ENCODE measurements at places on chromosomes 6 and 20. TPM values are rescaled to one million over a fixed set of nuclear protein-coding genes. Genes with fewer than 3 reads are reported as not detected.

DNA sequence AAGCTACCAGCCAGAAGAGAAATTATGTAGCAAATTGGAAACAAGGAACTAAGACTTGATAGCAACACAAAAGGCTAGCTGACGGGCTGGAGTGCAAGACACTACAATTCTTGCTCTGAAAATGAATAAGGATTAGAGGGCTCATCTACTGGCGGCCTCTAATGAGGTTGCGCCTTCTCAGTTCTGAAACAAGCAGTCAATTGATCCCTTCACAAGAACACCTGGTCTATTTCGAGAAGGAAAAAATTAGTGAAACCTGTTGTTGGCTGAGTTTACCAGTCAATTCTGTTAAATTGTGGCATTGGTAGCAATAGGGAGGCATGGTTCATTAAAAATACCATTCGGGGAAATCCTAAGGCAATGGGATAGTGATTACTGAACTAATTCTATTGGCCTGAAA lies 74.8 kb upstream of the JARID2 start:
- no peak for DNase-seq

GRCh38 chr6:112054555-112055190 lies 769 bp downstream of the CCN6 start:
- no peak for DNase-seq

DNA sequence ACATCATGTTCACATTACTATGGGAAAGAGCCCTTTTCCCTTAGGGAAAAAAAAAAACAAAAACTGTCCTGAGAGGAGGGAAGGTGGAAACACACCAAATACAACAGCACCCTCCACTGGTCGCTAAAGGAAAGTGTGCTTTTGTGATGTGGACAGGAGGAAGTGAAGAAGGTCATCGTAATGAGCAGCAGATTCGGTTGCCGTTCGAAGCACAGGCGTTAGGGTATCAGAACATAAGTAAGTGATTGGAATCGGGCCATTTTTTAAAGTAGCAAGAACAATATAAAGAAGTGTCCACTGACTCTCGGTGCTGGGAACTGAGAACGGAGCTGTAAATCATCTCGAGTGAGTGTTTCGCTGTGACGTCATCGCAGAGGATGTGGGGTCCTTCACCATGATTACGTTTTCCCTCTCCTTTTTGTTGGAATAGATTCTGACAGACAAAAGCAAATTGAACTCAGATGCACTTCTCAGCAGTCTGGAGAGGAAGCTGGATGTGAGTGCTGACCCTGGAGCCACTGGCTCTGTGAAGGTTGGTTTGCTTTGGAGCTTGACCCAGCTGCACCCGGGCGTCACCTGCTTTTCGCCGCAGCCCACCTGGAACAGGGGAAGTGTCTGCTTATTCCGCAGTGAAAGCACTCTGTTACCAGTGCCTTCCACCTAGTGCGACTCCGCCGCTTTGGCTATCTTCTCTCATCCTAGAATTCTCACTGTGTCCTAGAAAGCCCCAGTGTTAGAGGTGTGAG lies 203.6 kb upstream of the GMDS start:
- DNase-seq, result no peak

DNA sequence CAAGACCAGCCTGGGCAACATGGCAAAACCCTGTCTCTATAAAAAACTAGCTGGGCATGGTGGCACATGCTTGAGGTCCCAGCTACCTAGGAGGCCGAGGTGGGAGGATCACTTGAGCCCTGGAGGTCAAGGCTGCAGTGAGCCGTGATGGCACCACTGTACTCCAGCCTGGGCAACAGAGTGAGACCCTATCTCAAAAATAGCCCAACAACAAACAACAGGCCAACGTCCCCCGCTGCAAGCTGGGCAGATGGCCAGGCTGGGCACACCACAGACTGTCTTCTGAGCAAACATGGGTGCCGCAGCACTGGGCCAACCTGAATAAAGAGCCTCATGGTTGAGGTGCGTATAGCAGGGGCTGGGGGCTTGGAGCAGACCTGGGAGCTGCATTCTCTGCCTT lies 46.6 kb upstream of the SRF start:
- DNase-seq, result no peak

GRCh38 chr20:34947336-34947735 lies 8.3 kb downstream of the GSS start:
- DNase-seq, result no peak

DNA sequence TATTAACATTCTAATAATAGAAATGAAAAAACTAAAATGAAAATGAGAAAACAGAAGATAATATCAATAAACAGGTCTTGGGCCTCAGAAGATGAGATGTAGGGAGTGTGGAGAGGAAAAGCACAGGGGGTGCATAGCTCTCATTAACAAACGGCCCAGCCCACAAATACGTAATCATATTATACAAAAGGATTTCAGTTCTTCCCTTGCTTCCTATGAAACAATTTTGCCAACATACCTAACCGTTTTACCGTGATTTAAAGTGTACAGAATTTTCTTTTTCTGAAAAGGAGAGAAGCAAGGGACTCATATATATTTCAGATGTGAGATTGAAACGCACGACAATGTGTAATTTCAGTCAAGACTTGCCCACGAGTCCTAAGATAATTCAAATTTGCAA lies 136.0 kb downstream of the HFE start:
- DNase-seq, result peak; percentile 28

CARMIL1 gene
- 25.2 TPM for total RNA-seq

- no peak for DNase-seq
Measured at GRCh38 chr20:36268440-36269342, 32.4 kb downstream of the AAR2 start.

PTPRT gene
- not detected for total RNA-seq

DNA sequence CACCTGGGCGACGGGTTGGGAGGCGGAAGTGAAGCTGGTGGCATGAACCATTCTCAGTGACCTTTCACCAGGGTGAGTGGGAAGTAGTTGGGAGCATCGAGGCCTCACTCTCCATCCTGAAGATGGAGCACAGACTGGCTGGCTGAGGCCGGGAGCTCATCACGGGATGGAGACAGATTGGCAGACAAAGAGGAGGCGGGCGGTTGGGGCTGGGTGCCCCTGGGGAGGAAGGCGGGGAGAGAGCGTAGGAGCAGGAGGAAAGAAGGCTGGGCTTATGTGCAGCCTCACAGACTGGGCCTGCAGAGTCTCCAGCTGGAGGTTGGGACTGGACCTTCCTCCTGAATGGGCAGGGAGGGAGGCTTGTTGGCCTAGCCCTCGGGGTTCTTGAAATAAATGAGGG lies 44.2 kb upstream of the SCRT2 start:
- no peak for DNase-seq

- no peak for DNase-seq
Measured at GRCh38 chr20:14644306-14645097, 307.1 kb upstream of the FLRT3 start.

TGM2 gene
- 41.2 TPM for total RNA-seq

GRCh38 chr20:46148313-46149208 lies 30.4 kb downstream of the CD40 start:
- no peak for DNase-seq

ZFAND3 gene
- total RNA-seq, result 22.8 TPM

- DNase-seq, result no peak
Measured at GRCh38 chr20:45344168-45344860, 3.9 kb downstream of the SDC4 start.

CCDC170 gene
- 0.41 TPM for total RNA-seq

ZNF311 gene
- 3.3 TPM for total RNA-seq

- DNase-seq, result no peak
Measured at GRCh38 chr6:112563368-112563767, 216.2 kb downstream of the RFPL4B start.

DNA sequence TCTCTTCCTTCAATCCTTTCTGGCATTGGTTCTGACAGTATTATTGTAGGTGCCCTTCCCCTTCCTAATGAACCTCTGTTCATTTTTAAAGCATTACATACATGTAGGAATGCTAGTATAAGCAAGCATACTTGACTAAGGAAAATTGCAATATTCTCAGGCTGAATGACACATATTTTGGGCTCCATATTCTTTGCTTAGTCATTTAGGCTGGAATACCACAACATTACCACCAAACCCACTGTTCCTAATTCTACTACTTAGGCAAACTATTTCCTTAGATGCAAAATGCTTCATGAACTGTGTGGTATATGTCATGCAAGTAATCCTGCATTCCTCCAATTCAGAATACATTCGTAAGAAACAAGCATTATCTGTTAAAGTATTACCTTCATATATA lies 113.9 kb downstream of the PRDM1 start:
- DNase-seq, result peak; percentile 87

GRCh38 chr6:39143238-39143930 lies 28.4 kb upstream of the SAYSD1 start:
- DNase-seq, result peak; percentile 52

SYTL3 gene
- total RNA-seq, result 1.1 TPM

KCNQ5 gene
- 6.4 TPM for total RNA-seq

DNA sequence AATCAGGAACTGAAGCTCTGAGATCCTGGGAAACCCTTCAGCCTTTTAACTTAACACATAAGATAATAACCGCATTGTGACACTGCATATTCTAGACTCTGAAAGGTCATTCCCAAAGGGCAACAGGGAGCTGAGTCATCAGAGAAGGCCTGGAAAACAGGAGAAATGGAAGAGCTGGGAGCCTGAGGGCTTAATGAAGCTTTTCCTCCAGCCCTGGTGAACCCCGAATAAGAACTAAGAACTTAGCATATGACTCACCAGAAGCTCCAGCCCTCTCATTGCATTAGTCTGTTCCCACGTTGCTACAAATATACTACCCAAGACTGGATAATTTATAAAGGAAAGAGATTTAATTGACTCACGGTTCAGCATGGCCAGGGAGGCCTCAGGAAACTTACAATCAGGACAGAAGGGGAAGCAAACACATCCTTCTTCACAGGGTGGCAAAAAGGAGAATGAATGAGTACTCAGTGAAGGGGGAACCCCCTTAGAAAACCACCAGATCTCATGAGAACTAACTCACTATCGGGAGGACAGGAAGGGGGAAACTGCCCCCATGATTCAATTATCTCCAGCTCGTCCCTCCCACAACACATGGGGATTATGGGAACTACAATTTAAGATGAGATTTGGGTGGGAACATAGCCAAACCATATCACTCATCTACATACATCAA lies 648.5 kb downstream of the TFAP2A start:
- peak; percentile 86 for DNase-seq

DNA sequence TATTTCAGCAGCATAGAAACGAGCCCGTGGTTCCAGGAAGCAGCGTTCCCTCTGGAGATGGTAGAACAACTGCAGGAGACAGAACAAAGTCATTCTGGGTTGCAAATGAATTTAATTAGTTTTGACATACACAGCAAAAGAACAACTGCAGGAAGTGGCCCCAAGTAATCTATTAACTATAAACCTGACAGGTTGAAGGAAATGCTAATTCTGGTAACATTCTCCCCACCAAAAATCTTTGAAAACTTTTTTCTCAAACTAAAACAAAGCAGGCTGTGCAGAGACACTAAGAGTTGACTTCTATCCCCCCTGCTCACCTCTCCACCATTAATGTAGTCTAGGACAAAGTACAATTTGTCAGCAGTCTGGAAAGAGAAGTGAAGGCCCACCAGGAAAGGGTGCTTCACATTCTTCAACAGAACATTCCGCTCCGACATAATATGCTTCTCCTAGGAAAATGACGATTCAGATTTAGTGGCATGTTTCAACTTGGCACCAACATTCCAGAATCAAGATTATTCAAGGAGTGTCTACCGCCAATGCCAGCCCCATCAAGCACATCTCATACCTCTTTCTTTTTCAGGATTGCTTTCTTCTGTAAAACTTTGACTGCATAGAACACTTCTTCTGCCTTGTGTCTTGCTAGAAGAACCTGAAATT lies 120.4 kb upstream of the SLC2A12 start:
- peak; percentile 65 for DNase-seq

- peak; percentile 57 for DNase-seq
Measured at GRCh38 chr6:129667621-129668020, 42.4 kb downstream of the ARHGAP18 start.

- no peak for DNase-seq
Measured at GRCh38 chr20:17967521-17968365, 851 bp downstream of the SNX5 start.

MUCL3 gene
- not detected for total RNA-seq

TSBP1 gene
- total RNA-seq, result not detected

GRCh38 chr6:149899486-149899885 lies 1.6 kb upstream of the RAET1E start:
- no peak for DNase-seq

UNC93A gene
- not detected for total RNA-seq

HTR1E gene
- not detected for total RNA-seq

AURKA gene
- total RNA-seq, result 77.9 TPM

- DNase-seq, result no peak
Measured at GRCh38 chr6:106283481-106283880, 42.1 kb downstream of the ATG5 start.

SRMS gene
- 0.11 TPM for total RNA-seq

DNA sequence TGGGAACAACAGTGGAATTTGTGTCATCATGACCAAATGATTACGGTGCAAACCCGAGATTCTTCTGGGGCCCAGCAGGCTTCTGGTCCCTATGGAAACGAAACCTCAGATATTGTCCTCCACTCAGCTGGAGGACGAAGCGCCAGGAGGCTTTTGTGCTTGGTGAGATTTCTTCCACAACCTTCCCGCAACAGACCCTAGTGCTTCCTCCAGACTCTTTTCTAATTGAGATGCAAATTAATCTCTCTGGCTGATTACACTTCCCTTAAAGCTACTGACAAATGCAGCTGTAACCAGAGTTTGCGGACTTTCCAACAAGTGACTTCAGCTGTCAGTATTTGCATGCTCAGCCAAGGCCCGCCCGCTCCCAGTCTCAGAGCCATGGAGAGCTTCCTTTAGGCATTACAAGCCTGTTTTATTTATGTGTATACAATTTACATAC lies 96.0 kb downstream of the INSM1 start:
- DNase-seq, result no peak

GRCh38 chr6:64987066-64987465 lies 720.0 kb downstream of the EYS start:
- DNase-seq, result no peak

- DNase-seq, result no peak
Measured at GRCh38 chr20:24694157-24694726, 224.8 kb downstream of the SYNDIG1 start.

DNA sequence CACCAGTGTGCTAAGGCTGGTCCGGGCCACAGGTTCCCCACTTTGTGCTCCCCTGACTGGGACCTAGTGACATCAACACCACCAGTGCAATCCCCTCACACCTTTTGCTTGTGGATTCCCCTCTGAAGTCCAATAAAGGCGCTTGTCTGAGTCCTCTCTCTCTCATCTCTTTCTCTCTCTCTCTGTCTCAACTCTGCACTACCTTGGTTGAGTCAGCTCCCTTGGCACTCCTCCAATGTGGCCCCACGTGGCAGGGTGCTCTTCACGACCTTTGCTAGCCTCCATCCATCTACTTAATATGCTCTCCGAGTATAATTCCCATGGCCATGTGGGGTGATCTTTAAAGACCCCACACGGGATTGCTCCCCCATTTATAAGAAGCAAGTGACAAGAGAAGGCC lies 385.0 kb downstream of the CD83 start:
- DNase-seq, result peak; percentile 23

All from foreskin keratinocyte (primary cell).